Colonic mucosa (tissue), 4 donors: ENCODE measurements at places on chromosomes 2 and 18. TPM values are rescaled to one million over a fixed set of nuclear protein-coding genes. Genes with fewer than 3 reads are reported as not detected.
A peak's percentile ranks its signal among the peaks of the same experiment; 100 is the strongest.

DNA sequence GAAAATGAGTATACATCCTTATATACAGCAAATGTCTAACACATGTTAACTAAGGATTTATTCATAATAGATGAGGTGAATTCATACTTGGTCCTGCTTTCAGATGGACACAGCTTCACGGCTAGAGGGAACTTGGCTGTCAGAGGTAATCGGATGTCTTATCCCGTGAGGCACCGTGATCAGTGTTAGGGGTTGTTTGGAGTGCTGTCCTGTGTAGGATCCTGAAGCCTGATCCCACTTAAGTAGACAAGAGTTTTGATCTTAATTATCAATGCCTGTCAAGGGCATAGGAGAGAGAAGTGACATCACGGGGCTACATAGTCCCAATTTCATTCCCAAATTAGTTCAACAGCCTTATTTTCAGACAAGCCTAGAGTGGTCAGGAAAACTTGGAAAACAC lies 204.6 kb downstream of the RNF144A start:
- DNase-seq: no peak

- DNase-seq: no peak
These were observed 85.0 kb downstream of the LIPG start for GRCh38 chr18:49646873-49647272.

DNA sequence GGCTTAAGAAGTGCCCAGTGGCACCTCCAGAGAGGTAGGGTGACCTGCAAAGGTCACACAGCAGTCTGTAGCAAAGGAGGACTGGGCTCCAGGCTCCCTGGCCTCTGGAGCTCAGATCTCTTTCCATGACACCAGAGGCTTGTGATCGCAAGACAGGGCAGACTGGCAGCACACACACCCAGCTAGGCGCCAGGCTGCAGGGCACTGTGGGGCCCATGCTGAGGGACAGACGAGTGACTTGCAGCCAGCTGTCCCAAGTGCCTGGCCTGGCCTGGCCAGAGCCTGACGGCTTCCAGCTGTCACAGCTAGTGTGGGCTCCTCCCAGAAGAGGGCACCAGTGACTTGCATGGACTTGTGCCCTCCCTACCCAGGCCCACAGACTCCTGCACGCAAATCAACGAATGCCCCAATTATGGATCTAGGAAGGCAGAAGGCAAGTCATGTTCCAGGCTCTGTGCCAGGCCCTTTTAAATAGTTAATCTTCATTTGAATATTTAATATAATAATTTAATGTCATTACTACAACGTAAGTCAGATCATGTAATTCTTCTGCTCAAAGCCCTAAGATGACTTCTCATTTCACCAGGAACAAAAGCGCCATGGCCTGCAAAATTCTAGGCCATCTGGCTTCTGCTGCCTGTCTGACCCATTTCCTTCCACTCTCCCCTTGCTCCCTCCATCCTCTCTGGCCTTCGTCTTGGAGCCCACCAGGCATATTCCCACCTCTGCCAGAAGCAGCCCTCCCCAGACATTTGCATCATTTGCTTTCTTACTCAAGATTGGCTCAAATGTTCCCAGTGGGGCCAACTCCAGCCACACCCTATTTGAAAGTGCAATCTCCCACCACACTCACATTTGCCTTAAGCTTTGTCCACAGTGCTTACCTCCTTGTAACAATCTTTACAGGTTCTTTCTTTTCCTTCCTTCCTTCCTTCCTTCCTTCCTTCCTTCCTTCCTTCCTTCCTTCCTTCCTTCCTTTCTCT lies 3.7 kb upstream of the SPEG start:
- DNase-seq: no peak

- DNase-seq: peak; percentile 31
These were observed 20.9 kb downstream of the THNSL2 start for GRCh38 chr2:88190808-88191721.

GRCh38 chr2:25385910-25386309 lies 44.2 kb upstream of the DNMT3A start:
- no peak for DNase-seq

- DNase-seq: no peak
These were observed 24.8 kb upstream of the GBX2 start for GRCh38 chr2:236193026-236193425.

- DNase-seq: no peak
These were observed 257.3 kb upstream of the HNMT start for GRCh38 chr2:137706786-137707613.

DNA sequence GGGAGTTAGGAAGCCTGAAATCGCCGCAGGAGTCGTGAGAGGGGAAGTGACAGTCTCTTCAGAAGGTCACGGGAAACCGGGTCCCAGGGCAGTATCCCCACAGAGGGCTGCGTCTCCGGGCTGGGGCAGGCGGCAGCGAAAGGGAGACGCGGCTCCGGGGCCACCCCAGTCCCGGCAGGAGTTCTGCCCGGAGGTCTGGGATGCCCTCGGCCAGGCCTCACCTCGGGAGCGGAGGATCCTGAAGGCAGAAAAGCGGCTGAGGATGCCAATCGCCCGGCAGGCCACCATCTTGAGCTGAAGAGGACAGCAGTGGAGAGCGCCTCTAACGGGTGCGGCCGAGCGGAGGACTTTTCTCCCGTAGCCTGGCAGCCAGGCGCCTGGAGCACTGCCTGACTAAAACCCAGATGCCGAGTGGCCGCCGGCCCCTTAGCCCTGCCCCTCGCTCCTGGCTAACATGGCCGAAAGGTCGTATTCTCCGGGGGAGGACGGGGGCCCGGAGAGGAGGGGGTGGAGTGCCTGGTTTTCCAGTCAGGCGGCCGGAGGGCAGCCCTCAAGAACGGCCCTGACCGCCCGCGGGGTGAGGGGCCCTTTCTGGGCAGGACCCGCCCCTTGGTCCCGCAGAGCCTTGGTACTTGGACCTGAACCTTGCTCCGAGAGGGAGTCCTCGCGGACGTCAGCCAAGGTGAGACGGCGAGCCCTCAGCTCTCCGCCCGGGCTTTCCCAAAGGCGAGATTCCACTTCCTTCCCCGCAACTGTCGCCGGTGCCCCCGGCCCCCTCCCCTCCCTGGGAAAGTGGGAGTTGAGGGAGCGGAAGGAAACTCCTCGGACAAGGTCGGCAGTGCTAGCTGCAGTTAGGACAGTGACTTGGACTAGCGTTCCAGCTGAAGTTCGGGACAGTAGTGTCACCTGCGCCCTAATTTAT lies at the start of the genes HADHA and HADHB:
Gene HADHA (minus strand): TSS at position 324 of the 922 bp plus-strand sequence. CDS start 36 bp downstream, at position 288.
Gene HADHB (plus strand): TSS at position 631 of the 922 bp plus-strand sequence. CDS start 9,316 bp downstream, outside the sequence.
- DNase-seq: peak; percentile 92

DNA sequence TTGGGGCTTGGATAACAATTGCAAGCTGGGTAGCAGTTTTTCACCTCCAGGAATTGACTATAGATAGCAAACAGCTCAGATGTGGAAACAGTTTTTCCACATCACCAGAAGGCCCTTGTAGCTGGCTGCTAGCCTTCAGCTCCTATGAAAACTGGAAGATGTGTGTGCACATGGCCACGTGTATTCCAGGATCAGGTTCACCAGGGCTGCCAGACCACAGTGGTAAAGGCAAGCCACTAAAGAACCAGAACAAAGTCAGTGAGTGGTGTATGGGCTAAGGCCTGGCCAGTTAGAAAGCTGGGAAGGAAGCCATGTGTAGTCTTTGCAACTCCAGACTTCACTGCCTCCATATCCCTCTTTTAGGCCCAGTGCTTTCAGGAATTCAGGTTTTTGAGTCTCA lies 12.9 kb downstream of the LRRTM1 start:
- DNase-seq: no peak

DNA sequence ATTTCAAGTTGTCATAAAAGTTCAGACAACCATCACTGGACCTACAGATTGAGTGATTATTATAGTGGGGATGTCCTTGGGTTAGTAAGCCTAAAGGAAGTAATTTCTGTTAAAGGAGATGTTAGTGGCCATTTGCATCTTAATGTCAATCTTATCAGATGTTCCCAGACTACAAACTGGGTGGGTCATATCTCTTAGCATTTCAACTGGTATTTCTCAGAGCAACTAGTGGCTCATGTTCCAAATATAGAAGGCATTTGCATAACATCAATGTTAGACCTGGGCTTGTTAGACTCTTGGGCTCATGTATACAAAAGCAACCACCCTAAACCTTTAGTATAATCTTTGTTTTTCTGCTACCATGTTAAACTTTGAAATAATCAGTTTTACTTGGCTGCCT lies 17.9 kb downstream of the PLEKHA3 start:
- no peak for DNase-seq

- no peak for DNase-seq
These were observed 44.8 kb downstream of the ASAP2 start for GRCh38 chr2:9251154-9252001.

DNA sequence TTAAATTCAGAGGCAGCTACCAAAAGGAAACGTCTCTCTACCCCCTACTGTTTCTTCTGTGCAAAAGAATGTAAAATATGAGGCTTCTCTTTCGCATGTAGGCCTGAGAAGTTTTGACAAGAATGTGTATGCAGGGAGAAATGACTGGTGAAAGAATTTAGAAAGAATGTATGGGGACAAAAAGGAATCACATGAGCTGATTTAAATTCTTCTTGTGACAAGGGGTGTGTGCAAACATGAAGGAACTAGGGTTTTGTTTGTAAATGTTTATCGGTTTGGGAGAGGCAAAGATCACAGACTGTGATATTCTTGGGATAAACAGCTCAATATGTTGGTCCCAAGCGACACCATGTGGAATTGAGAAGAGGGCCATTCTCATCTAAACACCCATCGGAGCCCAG lies 345.2 kb upstream of the VRK2 start:
- no peak for DNase-seq

DNA sequence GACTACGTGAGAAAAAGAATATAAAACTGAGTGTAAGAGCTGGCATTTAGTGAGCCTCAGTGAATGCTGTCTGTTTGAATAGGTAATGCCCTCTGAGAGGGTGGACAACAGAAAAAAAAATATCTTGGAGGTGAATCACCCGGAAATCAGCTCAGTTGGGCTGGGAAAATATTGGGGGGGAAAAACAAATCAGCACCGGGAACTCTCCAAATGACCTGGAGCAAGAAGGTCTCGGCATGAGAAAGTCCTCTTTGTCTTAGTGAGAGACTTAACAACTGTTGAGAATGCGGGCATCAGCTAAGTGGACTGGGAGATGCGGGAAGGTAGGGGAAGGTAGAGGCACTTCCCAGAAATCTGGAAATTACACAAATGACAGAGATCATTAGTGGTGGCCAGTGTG lies 109.4 kb upstream of the POU3F3 start:
- DNase-seq: no peak

DNA sequence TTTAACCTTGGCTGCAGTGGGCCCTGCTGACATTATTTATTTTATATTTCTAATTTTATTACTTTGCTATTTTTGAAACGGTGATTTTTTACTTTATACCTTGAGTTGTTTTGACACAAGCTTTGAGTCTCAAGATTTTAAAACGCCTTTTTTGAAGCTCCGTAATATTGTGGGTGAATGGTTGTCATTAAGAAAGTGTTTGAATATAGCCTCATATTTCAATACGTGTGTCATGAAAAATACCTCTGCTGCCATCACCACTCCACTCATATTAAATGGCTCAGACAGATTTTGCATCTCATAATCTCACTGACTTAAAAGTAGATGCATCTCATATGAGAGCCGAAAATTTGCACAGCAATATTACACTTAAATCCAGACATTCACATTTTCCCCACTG lies 106.6 kb downstream of the CTNNA2 start:
- DNase-seq: no peak

DNA sequence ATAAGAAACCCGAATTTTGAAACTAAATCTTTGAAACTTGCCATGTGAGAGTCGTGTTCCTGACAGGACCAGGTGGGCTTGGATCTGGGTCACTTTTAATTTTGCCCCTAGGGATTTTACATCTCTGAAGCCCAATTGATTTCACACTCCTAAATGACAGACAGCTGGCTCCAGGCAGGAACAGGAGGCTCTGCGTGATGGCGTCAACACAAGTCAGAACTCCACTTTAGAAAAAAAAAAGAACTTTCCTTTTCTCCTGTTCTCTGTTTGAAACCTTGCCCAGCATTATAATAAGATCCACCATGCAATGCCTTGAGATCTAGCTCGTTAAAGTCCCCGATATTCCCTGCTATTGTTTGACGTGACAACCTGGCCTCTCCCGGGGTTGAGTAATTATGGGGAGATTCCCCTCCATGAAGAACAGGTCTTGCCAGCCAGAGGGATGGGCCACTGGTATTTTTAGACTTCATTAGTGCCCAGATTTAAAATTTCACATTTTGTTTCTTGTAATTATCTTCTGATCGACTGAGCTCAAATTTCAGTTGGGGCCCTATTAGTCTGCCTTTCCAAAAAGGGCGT lies 260.3 kb downstream of the KLHL29 start:
- no peak for DNase-seq

- no peak for DNase-seq
These were observed 42.4 kb downstream of the TMEM18 start for GRCh38 chr2:634636-635388.

DNA sequence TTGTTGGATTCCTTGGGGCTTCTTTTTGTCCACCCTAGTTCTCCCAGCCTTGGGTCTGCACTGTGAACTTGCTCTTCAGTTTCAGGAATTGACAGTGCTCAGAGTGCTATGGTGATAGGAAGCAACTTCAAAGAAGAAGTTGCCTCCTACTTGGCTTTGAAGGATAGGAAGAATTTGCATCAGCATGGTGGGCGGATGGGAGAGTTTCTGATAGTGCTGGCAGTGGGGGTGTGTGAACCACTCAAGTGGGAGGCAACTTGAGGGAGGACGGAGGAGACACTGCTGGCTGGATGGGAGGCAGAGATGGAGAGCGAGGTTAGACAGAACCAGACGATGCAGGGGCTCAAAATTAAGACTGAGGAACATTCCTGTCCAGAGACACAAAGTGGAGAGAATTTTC lies 164.4 kb upstream of the SKOR2 start:
- no peak for DNase-seq

DNA sequence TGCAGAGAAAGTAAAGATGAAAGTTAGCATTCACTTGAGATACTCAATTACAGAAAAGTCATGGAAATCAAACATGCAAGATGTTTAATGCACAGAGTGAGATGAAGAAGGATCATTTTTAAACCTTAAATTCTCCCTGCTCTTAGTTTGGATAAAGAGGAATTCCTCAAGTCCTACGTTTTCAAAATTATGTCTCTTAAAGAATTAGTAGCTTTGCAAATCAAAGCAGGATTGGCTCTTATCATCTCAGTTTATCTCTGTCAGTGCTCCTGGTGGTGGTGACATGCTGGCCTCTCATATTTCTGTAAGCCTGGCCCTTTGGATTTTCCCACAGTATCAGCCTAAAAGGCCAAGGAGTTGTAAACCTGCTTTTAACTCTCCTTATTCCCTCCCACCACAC lies 242.2 kb downstream of the NRXN1 start:
- no peak for DNase-seq

GRCh38 chr2:60834270-60834717 lies 47.1 kb upstream of the REL start:
- DNase-seq: no peak

- DNase-seq: no peak
These were observed 816.8 kb upstream of the CRIM1 start for GRCh38 chr2:35538796-35539195.

The CCDC148 gene
- total RNA-seq: 0.13 TPM

The SERPINB5 gene
- total RNA-seq: 4.8 TPM

The FN1 gene
- total RNA-seq: 115 TPM

The KATNAL2 gene
- total RNA-seq: 1.3 TPM

The COL6A3 gene
- total RNA-seq: 28.4 TPM

The G6PC2 gene
- total RNA-seq: not detected

The WNT6 gene
- 0.37 TPM for total RNA-seq

The CCDC195 gene
- not detected for total RNA-seq

The USP40 gene
- 22.1 TPM for total RNA-seq

The DCDC2C gene
- not detected for total RNA-seq

The ASNSD1 gene
- total RNA-seq: 28.1 TPM
